Fibroblast of lung (primary cell): ENCODE measurements at places on chromosomes 16 and 17. TPM values are rescaled to one million over a fixed set of nuclear protein-coding genes. Genes with fewer than 3 reads are reported as not detected.

DNA sequence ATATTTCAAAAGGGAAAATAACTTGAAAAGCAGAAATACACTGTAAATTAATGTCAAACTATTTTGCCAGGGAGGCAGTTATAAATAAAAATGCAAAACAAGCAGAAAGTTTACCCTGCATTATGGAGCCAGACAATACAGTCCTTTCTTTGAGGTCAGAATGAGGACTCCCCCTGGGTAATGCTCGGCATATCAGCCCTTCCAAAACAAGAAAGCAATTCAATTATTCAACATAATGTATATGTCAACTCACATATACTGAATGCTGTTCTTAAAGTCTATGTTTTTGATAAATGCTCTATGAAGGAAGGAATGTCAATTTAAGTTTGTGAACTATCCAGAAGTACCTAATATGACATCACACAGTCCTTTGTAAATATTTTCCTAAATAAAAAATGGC, 72.4 kb downstream of the TTC19 start:
- no peak for DNase-seq
- no peak overlapping the region for H3K27ac ChIP-seq
- no peak overlapping the region for H3K4me3 ChIP-seq

- no peak overlapping the region for H3K4me3 ChIP-seq
- peaks cover 8% of the 10 kb centered on the region for H3K36me3 ChIP-seq
- no peaks in the 10 kb centered on the region for H3K27me3 ChIP-seq
- DNase-seq: peak; percentile 98
- H3K4me1 ChIP-seq: peaks cover 13% of the 10 kb centered on the region
These were observed 40.6 kb downstream of the MIS12 start for GRCh38 chr17:5526821-5527598.

KRT33B gene
- total RNA-seq: not detected in 2 replicates

DNA sequence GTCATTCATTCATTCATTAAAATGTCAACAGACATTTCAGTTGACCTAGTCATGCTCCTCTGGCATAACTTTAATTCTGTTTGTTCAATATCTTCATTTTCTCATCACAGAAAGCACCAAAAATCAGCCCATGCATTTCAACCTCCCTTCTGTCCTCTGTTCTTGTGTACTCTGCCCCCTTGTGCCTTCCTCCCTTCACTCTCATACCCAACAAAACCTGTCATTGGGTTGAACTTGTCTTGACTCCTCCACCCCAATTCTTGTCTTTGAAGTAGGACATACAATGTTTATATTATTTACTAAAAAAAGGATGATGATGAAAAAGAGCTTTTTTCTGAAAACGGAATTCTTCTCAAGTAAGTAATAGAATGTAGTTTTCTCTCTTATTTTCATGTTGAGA, 43.8 kb downstream of the COX10 start:
- no peaks in the 10 kb centered on the region for H3K27me3 ChIP-seq
- H3K27ac ChIP-seq: no peak overlapping the region
- H3K4me1 ChIP-seq: no peaks in the 10 kb centered on the region
- no peaks in the 10 kb centered on the region for H3K36me3 ChIP-seq
- H3K4me3 ChIP-seq: no peak overlapping the region

DNA sequence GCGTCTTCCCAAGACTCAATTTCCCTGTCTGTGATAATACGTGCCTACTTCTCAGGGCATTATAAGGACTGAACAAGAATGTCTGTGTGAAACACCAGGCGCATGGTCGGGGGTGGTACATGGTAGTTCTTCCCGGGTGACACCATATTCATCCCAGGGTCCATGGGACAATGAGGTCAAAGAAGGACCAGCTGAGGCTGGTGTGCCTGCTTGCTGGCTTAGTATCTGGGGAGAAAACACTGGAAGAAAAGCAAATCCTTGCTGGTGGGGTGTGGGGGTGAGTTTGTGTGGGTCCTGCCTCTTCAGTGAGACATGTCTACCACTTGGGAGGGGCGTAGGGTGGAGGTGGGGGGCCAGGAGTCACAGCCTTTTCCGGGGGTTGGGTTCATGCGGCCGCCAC, 174.2 kb downstream of the RAB11FIP4 start:
- peak overlapping the region; percentile 18 for H3K27ac ChIP-seq
- H3K4me1 ChIP-seq: peaks cover 20% of the 10 kb centered on the region
- peaks cover 5% of the 10 kb centered on the region for H3K36me3 ChIP-seq
- no peaks in the 10 kb centered on the region for H3K27me3 ChIP-seq

PYY gene
- total RNA-seq: 0.33 TPM in 1 of 2 replicates, not detected in the other

GRCh38 chr16:56515665-56516064, 4.2 kb downstream of the BBS2 start:
- H3K4me1 ChIP-seq: peaks cover 7% of the 10 kb centered on the region
- no peak overlapping the region for H3K27ac ChIP-seq
- DNase-seq: no peak
- no peaks in the 10 kb centered on the region for H3K36me3 ChIP-seq
- H3K27me3 ChIP-seq: no peaks in the 10 kb centered on the region
- no peak overlapping the region for H3K4me3 ChIP-seq

DNA sequence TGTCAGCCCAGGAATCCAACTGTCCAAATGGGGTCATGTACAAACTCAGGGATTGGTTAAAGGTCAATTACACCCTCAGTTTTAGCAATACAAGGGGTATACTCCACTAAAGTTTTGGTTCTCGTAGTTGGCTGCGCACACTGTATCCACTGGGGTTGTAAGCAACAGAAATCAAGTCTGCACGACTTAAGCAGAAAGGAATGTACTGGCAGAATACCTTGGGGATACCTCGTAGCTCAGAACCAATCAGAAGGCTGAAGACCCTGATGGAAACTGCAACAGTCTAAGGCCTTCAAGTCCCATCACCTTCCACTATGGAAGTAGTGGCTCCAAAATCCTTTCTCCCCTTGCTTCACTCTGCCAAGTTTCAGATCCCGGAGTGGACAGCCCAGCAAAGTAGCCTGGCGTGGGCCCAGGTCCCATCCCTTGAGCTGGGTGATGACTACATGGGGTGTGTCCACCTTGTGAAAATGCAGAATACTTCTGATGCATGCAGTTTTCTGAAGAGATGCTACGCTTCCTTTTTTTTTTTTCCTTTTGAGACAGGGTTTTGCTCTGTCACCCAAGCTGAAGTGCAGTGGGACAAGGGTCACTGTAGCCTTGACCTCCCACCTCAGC, 21.1 kb upstream of the RPH3AL start:
- no peak overlapping the region for H3K27ac ChIP-seq
- H3K36me3 ChIP-seq: no peaks in the 10 kb centered on the region
- H3K4me1 ChIP-seq: no peaks in the 10 kb centered on the region
- no peak for DNase-seq
- H3K4me3 ChIP-seq: no peak overlapping the region
- H3K27me3 ChIP-seq: peaks cover 7% of the 10 kb centered on the region

GRCh38 chr16:88534638-88535190, 35.5 kb upstream of the ZC3H18 start:
- peaks cover 17% of the 10 kb centered on the region for H3K27me3 ChIP-seq
- peak; percentile 52 for DNase-seq
- H3K27ac ChIP-seq: peak overlapping the region; percentile 20
- H3K36me3 ChIP-seq: peaks cover 7% of the 10 kb centered on the region

DNA sequence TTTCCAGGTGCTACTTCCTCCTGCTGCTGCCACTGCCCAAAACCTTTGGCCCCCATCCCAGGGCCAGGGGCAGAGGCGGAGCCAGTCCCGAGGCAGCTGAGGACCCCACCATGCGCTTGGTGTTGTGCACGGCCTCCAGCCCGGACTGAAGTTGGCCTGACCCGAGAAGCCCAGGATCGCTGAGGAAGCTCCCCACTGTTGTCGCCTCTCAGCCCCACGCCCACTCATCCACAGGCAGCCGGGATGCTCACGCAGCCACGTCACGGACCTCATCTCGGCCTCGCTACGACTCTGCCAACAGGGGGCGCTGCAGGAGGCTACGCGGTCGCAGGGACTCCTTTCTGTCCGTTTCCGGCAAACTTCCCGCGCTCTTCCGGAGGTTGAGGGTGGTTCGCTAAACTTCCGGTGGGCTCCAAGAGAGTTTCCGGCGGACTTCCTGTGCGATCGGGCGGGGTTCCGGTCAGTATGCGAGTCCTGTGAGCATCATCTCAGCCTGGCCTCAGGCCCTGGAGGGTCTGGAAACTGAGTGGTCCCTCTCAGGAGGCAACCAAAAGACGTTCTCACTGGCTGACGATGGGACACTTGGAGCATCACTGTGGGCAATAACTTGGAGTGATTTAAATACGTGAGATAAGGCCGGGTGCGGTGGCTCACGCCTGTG, 12.4 kb downstream of the ZG16B start:
- peak overlapping the region; percentile 7 for H3K4me3 ChIP-seq
- H3K27ac ChIP-seq: no peak overlapping the region
- H3K27me3 ChIP-seq: no peaks in the 10 kb centered on the region
- peaks cover 6% of the 10 kb centered on the region for H3K4me1 ChIP-seq
- H3K36me3 ChIP-seq: no peaks in the 10 kb centered on the region

DNA sequence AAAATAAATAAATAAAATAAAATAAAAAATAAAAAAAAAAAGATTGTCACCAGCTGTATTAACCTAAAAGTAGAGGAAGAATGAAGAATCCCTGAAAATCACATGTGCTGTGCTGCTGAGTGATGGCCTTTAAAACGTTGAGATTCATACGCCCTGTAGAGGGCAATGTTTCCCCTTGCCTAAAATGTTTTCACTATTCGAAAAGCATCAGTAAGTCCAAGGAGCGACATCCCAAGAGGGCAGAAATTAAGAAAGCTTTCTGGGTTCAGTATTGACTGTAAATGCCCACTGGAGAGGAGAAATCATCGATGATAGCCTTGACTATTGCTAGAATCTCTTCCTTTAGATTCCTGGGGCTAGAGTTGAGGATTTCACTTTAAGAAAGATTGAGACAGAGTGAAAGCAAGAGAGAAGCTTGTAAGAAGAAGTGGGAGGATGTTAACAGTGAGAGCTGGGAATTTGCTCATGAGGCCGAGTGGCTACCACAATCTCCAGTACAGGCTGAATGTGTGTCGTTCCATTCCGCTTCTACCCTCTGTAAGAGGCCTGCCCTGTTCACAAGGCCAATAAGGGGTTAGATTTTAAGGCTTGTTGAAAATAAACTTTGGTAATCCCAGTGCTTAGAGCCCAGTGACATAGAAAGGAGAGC, 170.8 kb upstream of the FAM20A start:
- no peak overlapping the region for H3K4me3 ChIP-seq
- peak; percentile 60 for DNase-seq
- no peaks in the 10 kb centered on the region for H3K36me3 ChIP-seq

FAM20A gene
- total RNA-seq: 14.9 and 16.2 TPM in 2 replicates
